Activated naive CD4-positive, alpha-beta T cell treated with anti-CD3 and anti-CD28 coated beads, Interleukin-2, amount 50 U/mL, for 72 hours (primary cell): ENCODE measurements at places on chromosomes 12 and 14. TPM values are rescaled to one million over a fixed set of nuclear protein-coding genes. Genes with fewer than 3 reads are reported as not detected.
A peak's percentile ranks its signal among the peaks of the same experiment; 100 is the strongest.

The CLEC1A gene
- total RNA-seq, result not detected

The SIX1 gene
- not detected for total RNA-seq

The ZNF385A gene
- total RNA-seq, result 1.8 TPM

The SELPLG gene
- total RNA-seq, result 30.0 TPM

The CLEC2A gene
- total RNA-seq, result not detected

The RPGRIP1 gene
- total RNA-seq, result not detected

The KLRK1 gene
- total RNA-seq, result 2.8 TPM

The SLC2A14 gene
- 4.6 TPM for total RNA-seq

The PIANP gene
- total RNA-seq, result 1.3 TPM

The UNG gene
- total RNA-seq, result 49.3 TPM

The OXA1L gene
- total RNA-seq, result 176 TPM

The PPP4R4 gene
- 6.5 TPM for total RNA-seq

The NUDT4 gene
- total RNA-seq, result 65.6 TPM

The IFNG-AS1 gene
- not detected for total RNA-seq

GRCh38 chr12:87756721-87757120, 272.5 kb downstream of the C12orf50 start:
- DNase-seq, result no peak

- DNase-seq, result no peak
These were observed 161.5 kb upstream of the FRMD6 start for GRCh38 chr14:51490205-51490604.

DNA sequence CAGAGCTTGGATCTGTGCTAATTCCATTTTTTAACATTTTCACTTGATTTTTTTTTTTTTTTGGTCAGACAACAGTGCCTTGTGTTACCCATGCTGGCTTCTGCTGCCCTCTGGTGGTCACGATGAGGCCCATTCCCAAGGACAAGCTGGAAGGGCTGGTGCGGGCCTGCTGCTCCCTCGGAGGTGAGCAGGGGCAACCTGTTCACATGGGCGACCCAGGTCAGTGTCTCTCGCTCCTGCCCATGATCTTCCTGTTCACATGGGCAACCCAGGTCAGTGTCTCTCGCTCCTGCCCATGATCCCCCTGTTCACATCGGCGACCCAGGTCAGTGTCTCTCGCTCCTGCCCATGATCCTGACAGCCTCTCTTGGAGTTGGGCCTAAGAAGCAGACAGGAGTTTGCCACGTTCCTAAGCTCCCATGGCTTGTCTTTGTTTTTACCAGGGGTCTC, 59.4 kb downstream of the DGLUCY start:
- peak; percentile 77 for DNase-seq

GRCh38 chr14:95045836-95046430, 111.4 kb downstream of the DICER1 start:
- no peak for DNase-seq

DNA sequence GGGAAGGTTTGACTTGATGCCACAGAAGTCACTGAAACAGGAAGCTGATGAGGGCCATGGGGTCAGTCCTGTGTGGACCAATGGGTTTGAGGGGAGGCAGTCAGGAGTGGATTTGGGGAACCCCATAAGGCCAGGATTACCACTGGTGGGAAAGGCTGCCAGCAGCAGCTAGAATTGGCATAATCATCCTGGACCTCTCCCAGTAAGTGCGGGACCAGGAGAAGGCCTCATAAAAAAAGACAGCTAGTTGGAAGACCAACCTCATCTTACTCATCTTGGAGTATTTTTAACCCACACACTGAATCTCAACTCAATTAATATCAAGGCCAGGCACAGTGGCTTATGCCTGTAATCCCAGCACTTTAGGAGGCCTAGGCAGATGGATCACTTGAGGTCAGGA, 22.7 kb downstream of the TBX3 start:
- DNase-seq, result no peak

GRCh38 chr14:101601606-101602465, 40.5 kb downstream of the DIO3 start:
- peak; percentile 47 for DNase-seq

DNA sequence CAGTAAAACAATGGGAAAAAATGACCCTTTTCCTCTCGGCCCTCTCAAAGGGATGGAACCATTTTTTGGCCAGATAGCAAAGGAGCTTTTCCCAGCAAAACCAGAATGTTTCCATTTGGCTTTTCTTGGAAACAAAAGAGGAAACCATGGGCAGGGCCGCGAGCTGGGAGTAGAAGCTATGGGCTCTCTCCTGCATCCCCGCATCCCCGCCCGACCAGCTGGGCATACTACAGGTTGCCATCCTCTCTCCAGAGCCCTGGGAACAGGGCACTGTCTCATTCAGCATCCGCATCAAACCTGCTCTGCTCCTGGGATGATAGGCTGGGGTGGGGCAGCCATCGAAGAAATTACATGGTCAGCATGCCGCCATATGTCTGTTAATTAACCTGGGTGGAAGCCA, 20.9 kb downstream of the CD9 start:
- no peak for DNase-seq

DNA sequence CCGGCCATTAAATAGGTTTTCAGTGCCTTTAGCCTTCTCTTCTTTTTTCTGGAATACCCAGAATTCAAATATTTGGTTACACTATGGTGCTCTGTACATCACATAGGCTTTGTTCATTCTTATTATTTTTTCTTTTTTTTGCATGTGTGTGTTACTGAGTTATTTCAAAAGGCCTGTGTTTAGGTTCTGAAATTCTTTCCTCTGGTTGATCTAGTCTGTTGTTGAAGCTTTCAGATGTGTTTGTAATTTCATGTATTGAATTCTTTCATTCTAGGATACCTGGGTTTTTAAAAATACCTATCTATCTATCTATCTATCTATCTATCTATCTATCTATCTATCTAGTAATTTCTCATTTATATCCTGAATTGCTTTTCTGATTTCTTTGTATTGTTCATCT, 66.9 kb downstream of the FBXO33 start:
- DNase-seq, result no peak

- DNase-seq, result no peak
These were observed 58.3 kb downstream of the ATP2A2 start for GRCh38 chr12:110339184-110339952.

DNA sequence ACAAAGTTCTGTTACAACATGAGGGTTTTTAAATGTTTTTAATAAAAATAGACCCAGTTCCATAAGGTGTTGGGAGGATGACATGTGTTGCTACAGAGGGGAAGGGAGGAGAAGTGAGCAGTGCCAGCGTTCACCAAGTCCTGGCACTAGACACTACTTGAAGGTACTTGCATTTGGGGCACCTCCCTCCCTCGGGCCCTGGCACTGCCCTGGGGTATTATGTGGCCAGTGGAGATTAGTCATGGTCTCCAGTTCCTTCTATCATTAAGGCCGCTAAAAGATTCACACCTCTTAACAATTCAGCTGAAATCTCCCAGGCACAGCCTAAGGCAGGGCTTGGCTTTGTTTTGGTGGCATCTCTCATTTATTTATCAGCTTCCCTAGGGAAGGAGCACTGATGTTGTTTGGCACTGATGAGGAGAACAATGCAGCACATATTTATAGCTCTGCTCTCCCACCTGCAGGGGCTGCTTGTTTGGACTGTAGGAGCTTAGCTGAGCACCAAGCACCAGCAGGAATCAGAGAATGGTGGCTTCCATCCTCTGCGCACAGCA, 155.5 kb upstream of the NTF3 start:
- DNase-seq, result no peak

DNA sequence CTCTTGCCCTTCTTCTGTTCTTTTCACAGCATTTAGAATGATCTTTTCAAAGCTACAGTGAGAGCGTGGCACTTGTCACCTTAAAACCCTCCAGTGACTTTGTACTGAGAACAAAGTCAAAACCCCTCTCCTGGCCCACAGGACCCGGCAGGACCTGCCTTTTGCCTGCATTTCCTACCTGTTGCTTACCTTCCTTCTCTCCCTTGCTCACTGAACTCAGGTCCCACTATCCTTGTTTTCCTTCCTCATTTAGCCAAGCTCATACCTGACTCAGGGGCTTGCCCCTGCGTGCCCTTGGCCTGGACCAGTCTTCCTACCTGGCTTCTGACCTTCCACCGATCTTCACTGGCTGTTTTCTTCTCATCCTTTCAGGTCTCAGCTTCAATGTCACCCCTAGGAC, 112.3 kb upstream of the PRMT8 start:
- no peak for DNase-seq

DNA sequence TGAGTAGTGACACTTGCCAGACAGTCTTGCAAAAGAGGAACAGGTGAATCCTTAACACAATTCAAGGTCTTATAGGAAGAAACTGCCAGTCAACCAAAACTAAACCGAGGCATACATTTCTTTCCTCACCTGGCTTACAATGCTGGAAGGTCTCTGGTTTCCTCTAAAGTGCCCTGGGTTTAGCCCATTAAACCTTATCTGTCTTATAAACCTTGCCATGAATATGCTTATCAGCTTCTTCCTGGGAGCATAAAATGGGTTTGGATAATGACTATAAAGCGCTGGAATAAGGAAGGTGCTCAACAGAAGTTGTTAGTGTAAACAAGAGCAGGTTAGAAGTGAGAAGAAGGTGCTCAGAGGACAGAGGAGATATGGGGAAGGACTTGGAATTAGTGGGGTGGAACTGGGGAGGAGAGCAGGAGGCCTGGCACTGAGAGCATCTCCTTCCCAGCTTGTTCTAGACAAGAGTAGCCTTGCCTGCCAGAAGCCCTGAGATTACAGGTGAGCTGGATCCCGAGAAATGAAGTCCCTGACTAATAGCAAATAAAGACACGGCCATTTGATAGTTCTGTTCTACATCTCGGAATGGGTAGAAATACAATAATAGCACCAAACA, 14.1 kb upstream of the GPRC5A start:
- DNase-seq, result no peak

- DNase-seq, result no peak
These were observed 18.8 kb upstream of the P2RX4 start for GRCh38 chr12:121191151-121191550.

DNA sequence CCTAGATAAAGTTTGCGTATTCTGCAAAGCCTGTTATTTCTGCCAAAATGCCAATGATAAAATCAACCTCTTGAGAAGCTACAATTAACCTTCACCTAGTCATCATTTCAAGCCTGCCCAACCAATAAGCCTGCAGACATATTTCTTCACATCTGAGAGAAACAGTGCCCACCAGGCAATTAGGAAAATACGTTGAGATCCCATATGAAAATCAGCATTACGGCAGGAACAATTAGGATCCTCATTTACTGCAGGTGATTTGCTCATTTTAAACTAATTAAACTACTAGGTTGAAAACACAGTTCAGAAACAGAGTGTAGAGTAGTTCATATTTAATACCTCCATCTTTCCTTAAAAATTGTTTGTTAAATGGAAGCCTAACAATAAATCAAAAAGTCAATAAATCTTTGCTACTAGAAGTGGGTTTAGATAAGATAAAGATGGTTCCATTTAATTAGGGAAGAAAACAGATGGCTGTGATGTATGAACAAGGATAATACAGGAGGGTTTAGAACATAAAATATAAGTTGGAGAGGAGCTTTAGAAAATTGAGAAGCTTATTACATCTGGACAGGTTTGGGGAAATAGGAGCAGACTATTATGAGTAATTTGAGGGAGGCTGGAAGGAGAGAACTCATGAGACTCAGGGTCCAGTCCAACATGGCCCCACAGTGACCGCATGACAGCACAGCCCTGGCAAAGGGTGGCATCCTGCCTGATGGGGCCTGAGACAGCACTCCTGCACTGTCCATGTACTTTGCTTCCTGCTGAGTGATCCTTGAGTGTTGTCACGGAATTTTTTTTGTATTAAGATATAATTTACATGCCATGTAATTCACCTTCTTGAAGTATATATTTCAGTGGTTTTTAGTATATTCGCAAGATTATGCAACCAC, 26.9 kb upstream of the PYGL start:
- DNase-seq, result no peak

GRCh38 chr12:22808860-22809259, 183.9 kb downstream of the ETNK1 start:
- DNase-seq, result no peak

DNA sequence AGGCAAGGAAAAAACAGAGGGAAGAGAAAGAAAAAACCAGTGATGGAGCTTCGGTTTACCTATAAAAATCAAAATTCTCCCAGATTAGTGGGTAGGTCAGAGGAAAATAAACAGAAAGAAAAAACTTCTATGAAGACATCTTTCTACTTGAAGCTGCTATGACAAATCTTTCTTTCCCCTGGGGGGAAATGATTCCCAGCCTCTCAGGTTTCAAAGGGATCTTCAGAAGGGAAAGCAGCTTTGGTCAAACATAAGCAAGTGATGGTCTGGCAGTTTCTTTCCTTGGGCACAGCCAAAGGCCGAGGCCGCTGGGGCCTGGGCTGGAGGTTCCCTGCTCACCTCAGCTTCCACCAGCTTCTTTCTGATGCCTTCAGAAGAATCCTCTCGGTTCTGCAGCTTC, 104.5 kb downstream of the PRKAB1 start:
- no peak for DNase-seq

DNA sequence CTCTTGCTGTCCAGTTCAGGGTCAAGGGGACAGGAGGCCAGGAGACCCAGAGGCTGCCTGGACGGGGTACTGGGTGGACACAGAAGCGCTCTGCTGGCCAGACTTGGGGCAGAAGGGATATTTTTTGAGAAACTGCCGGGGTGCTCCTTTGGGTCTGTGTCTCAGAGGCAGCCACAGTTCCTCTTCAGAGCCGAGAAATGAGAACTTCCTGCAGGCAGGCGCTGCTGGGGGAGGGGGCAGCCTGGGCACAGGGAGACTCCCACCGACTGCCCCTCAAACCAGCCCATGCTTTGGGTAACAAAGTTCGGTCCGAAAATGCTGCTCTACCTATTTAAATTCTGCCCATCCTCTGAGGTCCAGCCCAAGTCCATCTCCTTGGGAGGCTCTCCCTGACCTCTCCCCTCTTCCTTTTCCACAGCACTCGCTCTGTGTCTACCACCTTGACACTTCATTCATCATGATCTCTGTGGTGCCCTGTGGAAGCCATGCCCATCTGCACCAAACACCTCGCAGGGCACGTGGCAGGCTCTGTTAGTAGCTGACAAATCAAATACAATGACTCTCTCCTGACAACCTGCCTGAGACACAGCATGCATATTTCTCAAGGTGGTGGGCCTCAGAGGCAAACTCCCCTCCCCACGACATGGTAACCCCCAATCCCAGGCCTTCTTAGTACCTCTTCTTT, 16.4 kb downstream of the HDAC7 start:
- DNase-seq, result no peak

DNA sequence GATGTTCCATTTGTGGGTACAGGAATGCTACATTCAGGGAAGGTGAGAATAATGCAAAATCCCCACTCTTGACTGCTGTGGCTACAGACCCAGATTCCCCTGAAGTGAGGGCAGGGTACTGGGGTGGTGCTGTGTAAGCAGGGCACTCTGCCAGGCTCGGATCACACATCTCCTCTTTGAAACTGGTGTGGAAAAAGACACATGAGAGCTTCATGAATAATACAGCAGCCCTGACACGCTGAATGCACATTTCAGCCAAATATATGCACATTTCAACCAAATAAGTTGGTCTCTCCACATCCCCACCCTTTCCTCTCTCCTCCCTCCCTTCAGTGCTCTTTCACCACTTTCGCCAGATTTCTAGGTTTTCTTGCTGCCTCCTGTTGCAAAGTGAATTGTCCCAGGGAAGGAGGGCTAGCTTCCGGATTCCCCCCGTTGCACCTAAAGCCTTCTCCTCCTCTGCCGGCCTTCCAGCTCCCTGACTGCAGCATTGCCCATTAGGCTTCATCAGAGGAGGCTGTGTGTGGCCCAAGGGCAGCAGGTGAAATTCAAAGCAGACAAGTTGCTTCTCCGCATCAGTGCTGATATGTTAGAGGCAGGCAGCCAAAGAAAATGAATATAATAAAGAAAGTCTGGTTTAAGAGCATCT, 118.2 kb upstream of the TMCC3 start:
- no peak for DNase-seq

GRCh38 chr14:34110531-34110930, 159.7 kb upstream of the EGLN3 start:
- no peak for DNase-seq

GRCh38 chr12:4951601-4952000, 41.9 kb downstream of the KCNA1 start:
- DNase-seq, result no peak
